Stimulated activated CD4-positive, alpha-beta T cell treated with anti-CD3 and anti-CD28 coated beads, Interleukin-1b, Interleukin-23, amount 100 ng/mL, for 4 hours (primary cell): ENCODE measurements at places on chromosomes 3 and 15.

DNA sequence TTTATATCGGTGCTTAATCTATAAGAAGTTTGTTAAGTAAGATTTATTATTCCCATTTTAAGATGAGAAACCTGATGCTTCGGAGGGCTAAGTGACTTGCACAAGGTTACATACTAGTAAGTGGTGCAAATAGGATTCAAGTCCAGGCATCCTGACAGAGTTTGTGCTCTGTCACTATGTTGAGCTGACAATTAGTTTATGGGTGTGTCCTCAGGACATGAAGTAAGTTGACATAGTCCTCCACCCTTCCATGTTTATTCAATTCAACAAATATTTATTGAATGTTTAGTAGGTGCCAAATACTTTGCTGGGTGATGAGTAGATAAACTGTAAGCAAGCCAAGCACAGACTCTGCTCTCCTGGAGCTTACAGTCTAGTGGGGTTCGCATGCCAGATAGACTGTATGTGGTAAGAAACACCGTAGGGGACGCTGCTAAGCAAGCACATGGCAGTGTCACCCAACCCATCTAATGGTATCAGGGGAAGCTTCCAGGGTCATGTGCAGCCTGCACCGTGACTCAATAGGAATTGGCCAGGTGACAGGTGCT is 342.7 kb upstream of the SATB1 start:
- DNase-seq, result no peak

- no peak for DNase-seq
These were observed 668.3 kb upstream of the ZNF385D start for GRCh38 chr3:22419261-22419660.

- no peak for DNase-seq
These were observed 85.1 kb downstream of the AP4E1 start for GRCh38 chr15:50993598-50993997.

DNA sequence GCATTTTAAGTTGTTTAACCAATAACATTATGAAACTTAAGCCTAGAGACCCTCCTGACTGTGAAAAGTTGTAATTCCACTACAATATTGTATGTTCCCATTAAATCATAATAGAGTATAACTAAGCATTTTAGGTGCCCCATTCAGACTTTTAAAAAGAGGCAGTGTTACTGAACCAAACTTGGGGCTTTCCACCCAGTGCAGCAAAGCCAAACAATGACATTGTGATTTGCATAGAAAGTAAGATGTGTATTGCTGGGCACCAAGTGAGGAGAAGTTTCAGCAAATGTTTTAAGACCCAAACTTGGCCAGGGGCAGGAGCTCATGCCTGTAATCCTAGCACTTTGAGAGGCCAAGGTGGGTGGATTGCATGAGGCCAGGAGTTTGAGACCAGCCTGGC is 706.2 kb downstream of the GRM7 start:
- DNase-seq, result no peak

DNA sequence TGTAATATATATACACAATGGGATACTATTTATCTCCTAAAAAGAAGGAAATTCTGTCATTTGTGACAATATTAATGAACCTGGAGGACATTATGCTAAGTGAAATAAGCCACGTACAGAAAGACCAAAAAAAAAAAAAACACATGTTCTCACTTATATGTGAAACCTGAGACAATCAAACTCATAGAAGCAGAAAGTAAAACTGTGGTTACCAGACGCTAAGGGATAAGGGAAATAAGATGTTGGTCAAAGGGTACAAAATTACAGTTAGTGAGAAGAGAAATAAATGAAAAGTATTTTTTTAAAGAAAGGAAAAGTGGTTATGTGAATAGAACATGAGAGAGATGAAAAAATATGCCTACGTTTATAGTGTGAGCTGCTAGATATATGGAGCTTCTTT is 101.1 kb downstream of the CPNE4 start:
- no peak for DNase-seq

GRCh38 chr3:151305060-151305774 is 11.4 kb downstream of the GPR87 start:
- DNase-seq, result no peak

- no peak for DNase-seq
These were observed 7.3 kb downstream of the RFT1 start for GRCh38 chr3:53122933-53123305.

- DNase-seq, result no peak
These were observed 206.3 kb upstream of the CD96 start for GRCh38 chr3:111335512-111336303.

DNA sequence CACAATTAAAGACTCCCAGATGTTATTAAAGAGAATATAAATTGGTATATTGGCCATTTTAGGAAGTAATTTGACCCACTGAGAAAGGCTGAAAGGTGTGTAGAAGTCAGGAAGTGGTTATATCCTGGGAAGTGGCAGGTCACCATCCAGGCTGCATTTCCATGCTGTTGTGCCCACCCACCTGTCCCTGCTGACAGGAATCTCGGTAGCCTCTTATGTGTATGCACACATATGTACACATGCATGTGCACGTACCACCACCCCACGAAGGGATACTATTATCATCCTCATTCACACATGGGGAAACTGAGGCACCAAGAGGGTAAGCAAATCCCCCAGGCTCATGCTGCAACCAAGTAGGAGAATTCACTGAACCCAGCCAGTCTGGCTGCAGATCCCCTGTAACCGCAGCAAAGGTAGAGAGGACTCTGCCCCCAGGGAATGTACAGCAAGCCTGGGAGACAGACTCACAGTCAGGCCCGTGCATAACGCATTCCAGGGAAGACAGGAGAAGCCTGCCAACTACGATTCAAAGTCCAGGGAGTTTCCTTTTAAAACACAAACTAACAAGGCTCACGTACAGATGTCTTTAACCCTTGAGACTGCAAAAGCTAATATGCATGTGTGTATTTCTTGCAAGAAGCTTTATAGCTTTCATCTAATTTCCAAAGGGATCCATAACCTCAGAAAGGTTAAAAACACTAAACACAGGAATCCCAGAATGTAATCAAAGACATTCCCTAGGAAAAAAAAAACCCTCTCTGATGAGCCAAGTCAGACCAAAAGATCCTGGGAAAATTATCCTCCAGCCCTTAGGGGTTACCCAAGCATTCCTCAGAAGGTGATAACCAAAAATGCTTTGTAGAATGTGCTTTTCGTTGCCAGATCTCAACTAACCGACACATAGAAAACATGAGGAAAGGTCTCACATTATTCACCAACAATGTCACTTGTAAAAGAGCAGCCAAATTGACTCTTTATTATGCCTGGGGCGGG is 129.6 kb downstream of the ADAMTS17 start:
- no peak for DNase-seq

DNA sequence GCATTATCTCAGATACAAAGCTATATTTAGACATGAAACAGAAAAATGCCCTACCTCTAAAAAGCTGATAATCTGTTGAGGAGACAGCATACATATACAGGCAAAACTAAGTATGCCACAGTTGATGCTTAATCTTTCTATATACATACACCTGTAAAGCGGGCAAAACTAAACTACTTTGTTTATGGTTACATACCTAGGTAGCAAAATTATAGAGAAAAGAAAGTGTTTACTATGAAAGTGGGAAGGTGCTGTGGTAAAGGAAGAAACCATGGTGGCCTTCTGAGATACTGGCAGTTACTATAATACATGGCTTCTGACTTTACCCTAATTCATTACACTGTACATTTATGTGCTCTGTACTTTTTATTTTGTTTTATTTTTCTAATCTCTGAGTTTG is 36.0 kb upstream of the NR1I2 start:
- DNase-seq, result no peak

DNA sequence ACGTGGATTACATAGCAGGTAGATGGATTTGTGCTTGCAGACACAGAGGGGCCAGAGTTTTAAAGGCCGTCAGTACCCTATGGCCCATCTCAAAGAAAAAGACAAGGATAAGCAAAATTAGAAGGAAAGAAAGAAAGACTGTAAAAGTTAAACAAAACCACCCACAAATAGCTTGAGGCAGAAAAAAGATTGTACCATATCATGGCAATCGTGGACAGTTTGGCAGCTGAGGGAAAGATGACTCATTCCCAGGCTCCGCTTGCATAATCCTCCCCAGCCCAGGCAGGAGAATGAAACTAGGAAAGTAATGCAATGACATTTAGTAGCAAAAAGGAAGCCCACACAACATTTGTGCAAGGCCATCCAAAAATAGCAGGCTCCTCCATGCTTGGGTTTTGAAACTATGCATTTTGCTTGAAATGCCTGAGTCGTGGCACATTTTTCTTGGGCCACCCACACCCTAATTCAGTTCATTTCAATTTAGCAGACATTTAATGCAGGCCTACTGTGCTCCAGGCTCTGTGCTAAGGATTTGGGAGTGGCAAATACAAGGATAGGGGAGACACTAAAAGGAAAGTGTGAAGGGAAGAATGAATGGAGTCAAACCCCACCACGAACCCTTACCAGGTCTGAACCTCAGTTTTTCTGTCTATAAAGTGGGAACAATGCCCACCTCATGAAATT is 40.9 kb upstream of the SMAD3 start:
- no peak for DNase-seq

DNA sequence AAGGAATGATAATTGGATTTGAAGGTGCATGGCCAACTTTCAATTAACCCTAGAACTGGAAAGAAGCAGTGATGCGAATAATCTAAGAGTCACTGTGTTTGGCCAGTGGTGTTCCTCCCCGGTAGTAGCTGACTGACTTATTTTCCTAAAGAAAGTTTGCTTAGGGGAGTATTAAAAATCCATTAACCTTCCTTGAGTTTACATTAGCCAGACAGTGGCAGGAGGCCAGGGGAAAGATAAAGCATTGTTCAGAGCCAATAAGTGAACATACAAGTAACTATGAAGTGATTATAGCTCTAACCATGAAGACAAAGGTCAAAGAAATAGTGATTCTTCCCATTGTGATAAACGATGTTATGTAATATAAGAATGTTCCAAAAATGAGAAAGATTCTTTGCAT is 8.9 kb upstream of the TMEM202 start:
- DNase-seq, result no peak

DNA sequence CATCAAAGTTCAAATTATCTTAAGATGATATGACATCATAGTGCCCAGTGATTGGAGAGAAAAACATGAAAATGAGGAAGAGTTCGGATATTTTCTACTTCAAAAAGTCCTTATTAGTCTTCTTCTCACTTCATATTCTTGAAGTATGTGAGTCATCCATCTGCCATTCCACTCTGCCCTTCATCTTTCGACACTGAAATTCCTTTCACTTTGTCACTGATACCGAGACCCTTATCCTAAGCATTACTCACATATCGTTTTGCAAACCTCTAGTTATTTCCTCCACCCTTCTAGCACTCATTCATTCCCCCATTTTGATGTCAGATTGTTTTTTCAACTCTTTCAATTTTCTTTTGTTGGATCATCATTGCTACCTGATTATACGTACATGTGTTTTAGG is 4.0 kb downstream of the OR5H14 start:
- DNase-seq, result no peak

- no peak for DNase-seq
These were observed 759.4 kb upstream of the GBE1 start for GRCh38 chr3:82520846-82521245.

DNA sequence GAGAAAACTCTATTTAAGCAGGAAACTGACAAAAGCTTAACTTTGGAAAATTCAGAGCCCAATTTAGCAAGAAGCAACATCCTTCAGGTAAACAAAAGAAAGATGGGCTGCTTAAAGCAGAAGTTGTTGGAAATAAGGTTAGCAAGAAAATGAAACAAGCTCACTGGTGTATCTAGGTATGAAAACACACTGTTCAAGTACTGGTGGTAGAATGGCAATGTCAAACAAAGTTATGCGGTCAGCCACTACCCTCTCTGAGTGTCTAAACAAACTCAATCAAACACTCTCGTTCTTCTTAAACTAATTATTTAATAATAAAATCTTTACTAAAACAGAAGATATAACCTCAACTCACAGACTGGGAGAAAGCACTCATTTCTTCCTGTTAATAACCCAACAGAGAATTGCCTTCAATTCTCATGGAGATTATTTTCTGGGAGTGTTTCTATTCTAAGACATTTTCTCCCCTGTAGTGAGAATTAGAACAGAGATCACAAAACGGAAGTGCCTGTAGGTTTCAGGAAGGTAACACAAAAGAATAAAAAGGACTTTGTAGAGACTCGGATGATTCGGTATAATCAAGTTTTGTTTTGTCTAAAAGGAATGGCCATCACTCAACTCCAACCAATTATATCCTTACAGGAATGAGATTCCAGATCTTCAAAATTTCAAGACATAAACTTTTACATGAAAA is 28.9 kb downstream of the PRICKLE2 start:
- DNase-seq, result no peak

- no peak for DNase-seq
These were observed 115.2 kb downstream of the CHSY1 start for GRCh38 chr15:101136381-101137268.

GRCh38 chr3:128402998-128403397 is 63.7 kb downstream of the DNAJB8 start:
- no peak for DNase-seq

DNA sequence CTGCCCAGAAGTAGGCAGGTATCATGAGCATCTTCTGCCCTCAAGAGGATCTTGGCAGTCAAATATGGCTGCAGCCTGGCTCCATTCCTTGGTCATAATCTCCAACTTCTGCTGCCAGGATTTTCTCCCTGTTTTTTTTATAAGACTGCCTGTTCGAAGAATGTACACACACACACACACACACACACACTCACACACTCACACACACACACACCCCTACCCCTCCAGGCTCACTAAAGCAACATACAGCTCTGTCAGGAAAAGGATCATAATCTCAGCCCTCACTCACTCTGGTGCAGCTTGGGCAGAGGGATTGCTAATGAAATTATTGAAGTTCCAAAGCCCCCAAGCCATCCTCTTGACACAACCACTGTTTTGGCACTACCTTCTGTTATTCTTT is 129.2 kb upstream of the BFSP2 start:
- no peak for DNase-seq

DNA sequence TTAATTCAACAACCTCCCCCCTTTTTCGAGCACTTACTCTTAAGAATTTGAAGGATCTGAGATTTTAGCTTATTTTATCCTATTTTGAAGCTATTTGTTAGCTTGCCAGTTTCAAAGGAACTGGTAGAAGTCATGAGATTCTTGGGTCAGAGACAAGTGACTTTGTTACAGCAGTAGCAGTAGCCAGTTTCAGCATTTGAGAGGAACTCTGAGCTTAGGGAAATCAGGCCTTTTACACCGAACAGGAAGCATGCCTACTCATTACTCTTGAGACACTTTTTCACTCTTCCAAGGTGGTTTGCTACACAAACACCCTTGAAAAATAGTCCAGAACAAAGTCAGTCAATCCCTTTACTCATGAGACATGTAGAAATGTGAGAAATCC is 24.5 kb upstream of the TM4SF1 start:
- no peak for DNase-seq

DNA sequence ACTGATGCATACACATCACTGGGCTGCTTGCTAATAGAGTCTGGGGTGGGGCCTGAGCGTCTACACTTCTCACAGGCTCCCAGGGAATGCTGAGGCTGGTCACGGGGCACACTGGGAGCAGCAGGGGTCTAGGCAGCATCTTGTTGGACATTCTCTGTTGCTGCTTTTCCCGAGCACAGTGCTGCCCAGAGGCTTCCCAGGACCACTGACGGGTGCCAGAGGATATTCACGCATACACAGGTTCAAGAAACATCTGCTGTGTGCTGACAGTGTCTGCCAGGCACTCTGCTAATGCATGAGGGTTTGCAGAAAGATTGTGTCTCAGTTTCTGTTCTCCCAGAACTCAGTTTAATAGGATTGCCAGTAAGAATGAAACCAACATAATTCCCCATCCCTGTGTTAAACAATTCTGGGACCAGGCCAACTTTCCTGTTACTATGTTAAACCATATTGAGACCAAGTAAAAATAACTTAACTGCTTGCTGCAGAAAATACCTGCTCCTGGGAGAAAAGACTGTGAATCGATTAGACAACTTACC is 23.9 kb upstream of the BCL2L10 start:
- DNase-seq, result no peak
